ENCODE measurements at places on chromosomes 5 and 9.

DNA sequence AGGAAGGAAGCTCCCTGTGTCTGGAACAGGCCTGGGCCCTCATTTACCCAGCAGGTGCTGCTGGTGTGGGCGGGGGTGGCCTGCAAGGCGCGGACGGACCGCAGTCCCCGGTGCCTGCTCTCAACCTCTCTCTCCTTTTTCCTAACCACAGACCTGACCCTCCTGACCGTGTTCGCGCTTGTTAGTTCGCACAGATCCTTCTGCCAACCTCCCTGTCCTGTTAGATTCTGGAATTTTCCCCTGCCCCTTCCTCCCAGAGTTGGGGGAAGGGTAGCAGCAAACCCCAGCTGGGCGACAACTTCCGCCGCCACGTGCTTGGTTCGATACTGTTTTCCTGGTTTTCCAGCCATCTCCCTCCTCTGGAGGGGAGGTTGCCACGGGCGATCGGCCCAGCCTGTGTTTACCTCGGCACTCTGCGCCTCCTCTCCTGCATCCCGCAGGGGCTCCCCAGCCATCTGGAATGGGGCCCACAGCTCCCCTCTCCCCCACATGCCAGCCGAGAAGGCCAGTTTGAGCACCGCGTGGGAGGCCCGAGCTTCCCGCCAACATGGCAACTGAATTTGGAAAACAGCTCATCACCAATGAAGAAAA is 70.8 kb upstream of the UNC5A start:
- DNase-seq: no peak

DNA sequence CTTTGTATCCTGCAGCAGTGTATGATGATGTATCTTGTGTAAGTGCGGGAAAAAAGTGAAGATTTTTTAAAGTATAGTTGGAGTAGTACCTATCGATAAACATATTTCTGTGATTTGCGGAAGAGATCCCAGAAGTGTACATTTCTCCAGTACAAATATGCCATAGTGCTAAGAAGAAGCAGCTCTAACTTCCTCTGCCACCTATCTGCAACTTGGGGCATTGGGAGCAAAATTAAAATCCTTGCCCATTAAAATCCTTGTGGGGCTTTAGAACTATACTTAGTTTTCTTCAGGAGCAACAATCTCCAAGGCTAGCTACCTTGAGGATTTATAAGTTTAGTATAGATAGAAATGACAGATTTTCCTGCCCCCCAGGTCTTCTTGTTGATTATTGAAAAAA is 123.7 kb downstream of the VCAN start:
- peak; percentile 12 for DNase-seq

DNA sequence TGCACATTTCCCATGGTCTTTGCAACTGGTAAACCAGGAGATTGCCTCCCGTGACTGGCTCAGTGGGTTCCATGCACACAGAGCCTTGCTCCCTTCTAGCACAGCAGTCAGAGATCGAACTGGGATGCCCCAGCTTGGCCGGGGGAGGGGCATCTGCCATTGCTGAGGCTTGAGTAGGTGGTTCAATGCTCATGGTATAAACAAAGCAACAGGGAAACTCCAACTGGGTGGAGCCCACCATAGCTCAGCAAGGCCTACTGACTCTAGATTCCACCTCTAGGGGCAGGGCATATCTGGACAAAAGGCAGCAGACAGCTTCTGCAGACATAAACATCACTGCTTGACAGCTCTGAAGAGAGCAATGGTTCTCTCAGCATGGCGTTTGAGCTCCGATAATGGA is 67.0 kb upstream of the PPP1R2B start:
- DNase-seq: no peak

- no peak for DNase-seq
Observed at GRCh38 chr5:89946508-89946907, 463.0 kb downstream of the CETN3 start.

DNA sequence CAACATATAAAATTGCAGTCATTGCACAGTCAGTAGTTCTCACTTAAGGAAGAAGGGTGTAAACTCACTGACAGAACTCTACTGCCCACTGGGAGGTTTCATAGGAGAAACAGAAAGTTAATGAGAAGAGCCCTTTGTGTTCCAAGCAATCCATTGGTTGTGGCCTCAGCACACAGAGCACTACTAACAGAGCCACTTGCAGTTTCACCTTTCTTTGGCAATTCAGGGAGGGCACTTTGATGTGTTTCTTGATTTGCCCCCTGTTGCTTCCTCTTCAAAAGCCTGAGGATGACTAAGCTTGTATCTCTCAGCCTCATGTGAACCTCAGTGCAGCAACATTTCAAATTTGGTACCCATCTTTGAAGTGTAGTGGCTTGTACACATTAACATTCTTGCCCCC is 409.4 kb downstream of the DMRTA1 start:
- DNase-seq: no peak

DNA sequence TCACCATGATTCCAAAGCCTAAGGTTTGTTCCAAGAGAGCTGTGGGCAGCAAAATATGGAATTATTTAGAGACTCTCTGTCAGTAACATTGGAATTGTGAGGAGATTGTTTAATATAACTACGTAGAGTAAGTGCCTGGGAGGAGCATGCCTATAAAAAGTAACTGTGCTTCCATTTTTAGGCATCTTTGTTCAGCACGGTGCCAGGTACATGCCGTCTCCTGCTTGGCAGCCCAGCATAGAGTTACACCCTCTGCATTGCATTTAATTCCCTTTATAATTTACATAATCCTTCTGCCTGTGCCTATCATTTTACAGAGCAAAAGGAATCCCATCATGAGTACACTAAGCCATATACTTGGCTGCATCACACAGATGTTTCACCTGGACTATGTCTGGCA is 32.1 kb upstream of the ALDH1A1 start:
- DNase-seq: no peak

- no peak for DNase-seq
Observed at GRCh38 chr9:116928884-116929283, 241.8 kb downstream of the TRIM32 start.

DNA sequence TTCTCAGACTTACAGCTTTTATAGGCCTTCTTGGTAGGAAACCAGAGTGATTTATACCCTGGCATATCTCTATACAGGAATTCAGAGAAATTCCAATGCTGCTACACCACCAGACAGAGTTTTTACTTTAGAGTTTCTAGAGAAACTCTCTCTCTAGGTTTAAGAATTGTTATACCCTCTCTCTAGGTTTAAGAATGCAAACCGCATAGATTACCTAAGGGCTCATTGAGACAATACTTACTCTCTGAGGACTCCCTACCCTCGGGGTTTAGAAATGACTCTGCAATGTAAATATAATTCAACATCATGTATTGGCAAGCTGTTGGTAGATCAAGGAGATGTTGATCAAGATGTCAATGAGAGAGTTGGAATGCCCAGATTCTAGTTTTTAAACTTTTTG is 15.3 kb upstream of the ELAVL2 start:
- no peak for DNase-seq

DNA sequence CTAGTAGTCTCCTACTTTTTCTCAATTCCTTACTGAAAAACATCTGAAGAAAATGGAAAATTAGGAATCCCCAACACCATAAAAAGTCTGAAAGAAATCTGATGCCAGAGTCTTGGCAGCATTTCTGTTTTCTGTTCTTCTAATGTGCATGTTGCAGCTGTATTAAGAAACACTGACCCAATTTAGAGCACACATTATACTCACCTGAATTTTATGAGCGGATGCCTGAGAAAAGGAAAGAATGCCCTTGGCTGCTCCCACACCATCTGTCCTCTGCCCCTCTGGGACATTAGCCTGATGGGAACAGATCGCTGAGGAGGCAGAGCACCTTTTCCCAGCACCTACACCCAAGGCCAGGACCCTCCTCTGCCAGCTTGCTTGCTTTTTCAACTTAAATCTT is 14.1 kb upstream of the ANP32B start:
- DNase-seq: no peak

DNA sequence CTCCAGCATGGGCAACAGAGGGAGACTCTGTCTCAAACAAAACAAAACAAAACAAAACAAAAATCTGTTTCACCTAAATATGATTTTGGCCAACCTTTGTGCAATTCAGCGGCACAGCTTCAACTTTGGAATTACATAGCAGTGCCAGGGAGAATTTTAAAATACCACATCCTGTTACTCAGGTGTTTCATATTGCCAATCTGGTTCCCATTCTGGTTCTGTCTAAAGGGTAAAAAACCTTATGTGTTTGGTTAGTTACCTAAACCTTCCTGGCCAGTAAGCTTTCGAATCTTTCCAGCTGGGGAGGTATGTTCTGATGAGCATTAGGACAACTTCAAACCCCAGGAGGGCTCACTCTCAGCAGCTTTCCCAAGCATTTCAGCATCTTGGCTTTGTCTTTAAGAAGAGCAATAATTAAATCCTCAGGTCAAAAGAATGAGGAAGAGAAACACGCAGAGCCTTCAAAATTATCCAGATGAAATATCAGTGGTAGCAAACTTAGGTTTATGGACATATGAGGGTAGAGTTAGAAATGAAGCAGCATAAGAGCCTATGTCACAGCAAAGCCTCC is 2.7 kb downstream of the DAB2 start:
- no peak for DNase-seq

DNA sequence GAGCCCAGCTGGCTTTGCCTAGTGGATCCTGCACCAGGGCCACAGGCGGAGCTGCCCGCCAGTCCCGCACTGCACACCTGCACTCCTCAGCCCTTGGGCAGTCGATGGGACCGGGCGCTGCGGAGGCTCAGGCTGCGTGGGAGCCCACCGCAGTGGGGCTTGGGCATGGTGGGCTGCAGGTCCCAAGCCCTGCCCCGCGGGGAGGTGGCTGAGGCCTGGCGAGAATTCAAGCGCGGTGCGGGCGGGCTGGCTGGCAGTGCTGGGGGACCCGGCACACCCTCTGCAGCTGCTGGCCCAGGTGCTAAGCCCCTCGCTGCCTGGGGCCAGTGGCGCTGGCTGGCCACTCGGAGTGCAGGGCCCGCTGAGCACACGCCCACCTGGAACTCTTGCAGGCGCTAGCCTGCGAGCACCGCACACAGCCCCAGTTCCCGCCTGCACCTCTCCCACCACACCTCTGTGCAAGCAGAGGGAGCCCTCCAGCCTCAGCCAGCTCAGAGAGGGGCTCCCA is 125.7 kb upstream of the OTULINL start:
- no peak for DNase-seq

GRCh38 chr9:20725675-20726074 is 41.6 kb downstream of the FOCAD start:
- no peak for DNase-seq

- no peak for DNase-seq
Observed at GRCh38 chr9:121768416-121769015, 117.1 kb downstream of the DAB2IP start.

GRCh38 chr9:106019702-106020101 is 325.4 kb downstream of the TMEM38B start:
- DNase-seq: no peak

DNA sequence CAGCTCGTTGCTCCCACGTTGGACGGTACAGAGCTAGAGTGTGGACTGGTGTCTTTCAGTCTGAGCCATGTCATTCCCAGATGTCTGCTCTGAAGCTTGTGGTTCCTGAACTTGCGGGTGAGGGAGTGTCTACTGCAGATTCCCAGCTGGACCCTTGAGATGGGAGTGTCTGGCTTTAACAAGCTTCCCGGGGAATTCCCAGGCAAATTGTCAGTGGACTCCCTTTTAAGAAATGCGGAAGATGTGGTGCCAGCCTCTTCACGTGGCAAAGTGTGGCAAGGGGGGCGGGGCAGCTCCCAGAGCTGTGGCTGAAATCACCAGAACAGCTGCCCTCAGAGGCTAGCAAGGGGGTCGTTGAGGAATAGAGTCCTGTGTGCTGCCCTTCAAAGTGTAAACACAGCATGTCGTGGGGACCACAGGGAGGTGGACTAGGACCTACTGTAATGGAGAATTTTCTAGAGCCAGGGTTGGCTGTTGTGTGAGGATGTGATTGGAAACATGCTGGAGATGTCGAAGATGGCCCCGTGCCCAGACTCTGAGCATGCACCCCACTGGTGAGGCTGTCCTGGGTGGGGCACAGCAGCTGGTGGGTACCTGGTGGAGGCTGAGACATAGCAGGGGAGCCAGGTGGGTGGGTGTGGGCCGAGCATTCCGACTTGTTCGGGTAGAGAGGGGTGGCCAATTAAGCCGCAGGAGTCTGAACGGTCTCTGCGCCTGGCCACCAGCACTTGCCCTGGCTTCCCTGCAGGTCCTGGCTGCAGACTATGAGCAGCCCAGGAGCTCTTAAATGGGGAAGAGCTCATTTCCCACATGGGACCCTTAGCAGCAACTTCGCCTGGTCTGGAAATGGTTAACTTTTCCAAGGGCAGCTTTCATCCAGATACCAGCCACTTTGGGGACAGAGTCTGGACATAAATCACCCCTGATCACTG is 37.4 kb downstream of the PRRX2 start:
- peak; percentile 23 for DNase-seq

- DNase-seq: no peak
Observed at GRCh38 chr5:58149345-58149744, 310.5 kb downstream of the PLK2 start.

DNA sequence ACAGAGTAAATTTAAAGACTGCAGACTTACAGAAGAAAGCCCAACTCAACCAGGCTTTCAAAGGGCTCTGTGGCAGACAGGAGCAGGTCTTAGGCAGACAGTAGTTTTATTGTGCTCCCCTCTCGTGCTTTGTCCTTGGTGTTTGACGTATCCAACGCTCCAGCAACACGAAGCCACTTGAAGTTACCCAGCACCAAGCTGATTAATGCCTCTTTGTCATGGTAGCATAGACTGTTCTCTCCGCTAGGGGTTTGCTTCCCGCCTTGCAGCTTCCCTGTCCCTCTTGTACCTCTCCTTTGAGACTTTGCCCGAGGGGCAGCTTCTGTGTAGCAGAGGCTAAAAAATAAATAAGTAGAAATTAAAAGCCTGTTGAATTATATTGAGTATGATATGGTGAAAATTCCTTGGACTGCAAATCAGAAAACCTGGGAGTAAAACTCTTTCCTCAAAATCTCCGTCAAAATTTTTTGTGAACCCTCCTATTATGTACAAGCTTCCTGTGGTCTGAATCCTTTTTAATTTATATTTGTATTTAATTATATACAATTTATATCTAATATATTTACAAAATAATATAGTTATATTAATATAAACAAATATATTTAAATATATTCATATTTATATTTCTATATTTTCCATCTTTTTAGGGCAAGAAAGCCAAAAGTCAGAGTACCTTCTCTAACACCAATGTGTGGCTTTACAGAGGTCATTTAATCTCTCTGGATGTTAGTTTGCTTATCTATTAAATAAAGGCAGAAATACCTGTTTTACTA is 405.4 kb downstream of the DMAC1 start:
- DNase-seq: no peak

GRCh38 chr9:2291980-2292704 is 277.0 kb downstream of the SMARCA2 start:
- DNase-seq: peak; percentile 77

DNA sequence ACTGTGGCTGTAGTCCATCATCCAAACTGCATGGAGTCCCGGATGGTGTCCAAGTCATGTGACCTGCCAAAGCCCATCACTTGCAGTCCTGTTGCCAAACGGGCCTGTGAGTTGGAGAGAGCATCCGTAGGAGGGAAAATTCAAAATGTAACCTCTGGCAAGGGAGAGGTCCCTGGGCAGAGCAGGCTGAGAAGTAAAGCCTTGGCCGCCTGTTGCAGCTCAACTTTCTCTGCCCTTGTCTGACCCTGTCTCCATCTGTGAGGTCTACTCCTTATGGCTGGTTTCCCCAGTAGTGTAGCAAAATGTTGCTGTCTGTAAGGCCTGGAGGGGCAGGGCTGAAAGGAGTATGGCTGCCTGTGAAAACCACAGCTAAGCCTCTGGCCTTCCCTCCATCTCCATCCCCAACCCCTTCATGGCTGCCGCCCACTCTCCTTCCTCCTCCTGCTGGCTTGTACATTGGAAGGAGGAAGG is 163.5 kb downstream of the SEMA6A start:
- DNase-seq: no peak

- no peak for DNase-seq
Observed at GRCh38 chr5:10227379-10227778, 22.3 kb downstream of the ATPSCKMT start.
